ENCODE measurements at places on chromosomes 2 and 18.

GRCh38 chr18:11106894-11107293, 42.5 kb downstream of the PIEZO2 start:
- no peak for DNase-seq

- no peak for DNase-seq
Observed at GRCh38 chr18:57107140-57107832, 39.6 kb upstream of the BOD1L2 start.

- peak; percentile 46 for DNase-seq
Observed at GRCh38 chr2:200756618-200757321, 54.9 kb upstream of the BZW1 start.

DNA sequence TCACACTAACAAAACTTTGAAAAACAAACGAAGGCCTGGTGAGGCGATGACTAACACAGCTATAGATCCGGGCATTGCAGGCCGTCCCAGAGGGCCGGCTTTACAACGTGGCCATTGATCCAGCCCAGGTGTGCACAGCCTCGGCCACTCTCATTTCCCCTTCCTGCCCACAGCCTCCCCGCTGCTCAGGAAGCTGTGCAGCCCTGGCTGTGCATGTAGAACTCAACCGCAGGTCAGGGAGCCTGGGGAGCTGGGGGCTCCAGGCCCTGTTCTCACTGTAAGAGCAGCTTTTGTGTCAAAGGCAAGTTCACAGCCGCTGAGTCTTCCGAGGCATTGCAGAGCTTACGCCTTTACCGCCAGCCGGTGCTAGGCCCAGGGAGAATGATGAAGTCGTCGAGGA, 87.2 kb downstream of the LONRF2 start:
- no peak for DNase-seq

DNA sequence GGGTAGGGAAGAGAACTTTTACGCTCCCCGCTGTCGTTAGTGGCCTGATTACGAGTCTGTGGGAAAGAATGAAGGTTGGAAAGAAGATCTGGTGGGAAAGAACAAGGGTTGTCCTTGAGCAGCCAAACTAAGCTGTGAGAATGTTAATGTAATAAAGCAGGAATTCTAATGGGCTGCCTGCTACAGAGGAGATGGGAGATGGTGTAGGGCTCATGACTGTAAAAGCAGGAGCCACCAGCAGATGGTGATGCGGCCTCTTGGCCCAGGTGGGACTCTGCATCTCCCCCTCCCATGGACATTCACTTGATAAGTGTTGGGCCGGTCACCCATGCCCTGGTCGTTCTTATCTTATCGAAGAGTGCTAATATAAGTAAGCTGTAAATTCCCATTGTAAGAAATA, 150.0 kb downstream of the NEDD4L start:
- no peak for DNase-seq

DNA sequence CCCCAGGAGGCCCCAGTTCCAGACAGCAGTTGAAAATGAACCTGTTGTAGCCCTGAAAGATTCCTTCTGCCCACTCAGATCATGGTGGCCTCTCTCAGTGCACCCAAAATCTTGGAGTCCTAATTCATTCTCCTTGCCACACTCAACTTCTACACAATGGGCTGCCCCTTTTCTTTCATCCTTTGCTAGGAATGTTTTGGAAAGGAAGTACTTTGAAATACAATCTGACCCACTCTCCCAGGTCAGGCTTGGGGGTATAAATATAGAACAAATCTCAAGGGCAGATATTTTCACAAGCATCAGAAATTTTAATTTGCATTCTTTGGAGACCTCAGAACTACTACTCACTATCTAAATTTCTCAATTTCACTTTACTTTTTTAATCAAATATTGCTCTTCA, 103.2 kb upstream of the SH3BP4 start:
- DNase-seq, result no peak

DNA sequence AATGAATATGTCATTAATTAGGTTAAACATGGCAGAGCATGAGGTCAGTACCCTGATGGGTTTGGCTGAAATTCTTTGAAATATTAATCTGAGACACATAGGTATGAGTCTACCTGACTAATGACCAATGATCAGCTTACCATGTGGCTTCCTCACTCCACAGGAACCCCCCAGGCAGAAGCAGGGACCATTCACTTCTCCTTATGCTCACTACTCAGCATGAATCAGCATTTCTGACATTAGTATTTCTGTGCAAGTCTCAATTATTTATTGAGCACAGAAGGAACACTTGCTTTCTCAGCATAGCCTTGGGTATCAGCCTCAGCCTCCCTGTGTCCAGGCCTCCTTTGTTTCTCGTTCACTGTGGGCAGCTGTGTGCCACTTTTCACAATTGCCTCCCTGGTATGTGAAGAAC, 9.3 kb upstream of the KCNE4 start:
- DNase-seq, result no peak

DNA sequence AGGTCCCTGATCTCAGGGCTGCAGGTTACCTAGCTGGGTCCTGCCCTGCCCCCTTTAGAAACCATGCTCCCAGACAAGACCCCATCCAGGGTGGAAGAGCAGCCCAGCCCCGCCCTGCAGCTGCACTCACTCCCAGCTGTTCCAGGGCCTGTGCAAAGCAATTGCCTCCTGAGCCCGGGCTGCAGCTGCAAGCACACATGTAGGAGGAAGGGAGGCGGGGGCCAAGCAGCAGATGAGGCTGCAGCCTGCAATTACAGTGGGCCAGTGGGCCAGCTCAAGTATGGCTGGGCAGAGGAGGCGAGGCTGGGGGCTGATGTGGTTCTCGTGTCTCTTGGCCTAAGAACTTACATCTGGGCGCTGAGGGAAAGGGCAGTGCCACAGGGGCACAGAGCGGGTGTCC, 65.4 kb upstream of the TUBA3E start:
- no peak for DNase-seq

- no peak for DNase-seq
Observed at GRCh38 chr2:8669157-8669817, 12.6 kb upstream of the ID2 start.

- no peak for DNase-seq
Observed at GRCh38 chr2:241298673-241299072, 16.8 kb downstream of the HDLBP start.

Measured in 8988T (cell line).